ENCODE measurements at places on chromosomes 11 and 22. TPM values are rescaled to one million over a fixed set of nuclear protein-coding genes. Genes with fewer than 3 reads are reported as not detected.

Gene IGLL1
- total RNA-seq: not detected

Gene PPP6R3
- 90.0 TPM for total RNA-seq

Gene OVOL1
- total RNA-seq: not detected

Gene PRG3
- not detected for total RNA-seq

Gene APOL5
- total RNA-seq: not detected

Gene PIH1D2
- 1.1 TPM for total RNA-seq

Gene SSH3
- total RNA-seq: 5.9 TPM

Gene ANGPTL5
- not detected for total RNA-seq

Gene ASPHD2
- 3.5 TPM for total RNA-seq

Gene OR51F1
- total RNA-seq: not detected

Gene SCUBE2
- 2.6 TPM for total RNA-seq

Gene RIMBP3C
- total RNA-seq: 0.16 TPM

Gene LARGE2
- total RNA-seq: 0.16 TPM

Gene AGBL2
- 1.5 TPM for total RNA-seq

Gene INS
- total RNA-seq: not detected

Gene LRRC4C
- not detected for total RNA-seq

Gene ELMOD1
- total RNA-seq: 0.77 TPM

Gene RCOR2
- 0.80 TPM for total RNA-seq

Gene TMEM121B
- total RNA-seq: 0.53 TPM

Gene HBG2
- 1.4 TPM for total RNA-seq

Gene YAP1
- total RNA-seq: 29.9 TPM

Gene CTSW
- 0.29 TPM for total RNA-seq

Gene THY1
- 0.88 TPM for total RNA-seq

Gene ISX
- not detected for total RNA-seq

Gene RTN4R
- 7.2 TPM for total RNA-seq

Gene MMP12
- total RNA-seq: not detected

Gene TMPRSS4
- not detected for total RNA-seq

Gene VSIG10L2
- total RNA-seq: not detected

Gene ART1
- total RNA-seq: not detected

Gene RAB3IL1
- 6.8 TPM for total RNA-seq

Gene TMEM132A
- total RNA-seq: 35.0 TPM

Gene PMM1
- total RNA-seq: 8.2 TPM

Gene ZP1
- total RNA-seq: not detected

Gene OR5B21
- total RNA-seq: not detected

Gene CSF2RB
- not detected for total RNA-seq

Gene SYCE3
- total RNA-seq: not detected

Gene WNT11
- total RNA-seq: 0.08 TPM

Gene DNAJB7
- not detected for total RNA-seq

Gene RFPL3
- not detected for total RNA-seq

Gene SPI1
- not detected for total RNA-seq

Gene POU2AF2
- not detected for total RNA-seq

Gene TYR
- 1,340 TPM for total RNA-seq

Gene MMP27
- total RNA-seq: not detected

Gene PHF21B
- total RNA-seq: 4.2 TPM

Gene PIWIL4
- 0.16 TPM for total RNA-seq

Gene LMNTD2
- total RNA-seq: 1.8 TPM

Gene OR2AG1
- total RNA-seq: not detected

Gene OR4S2
- not detected for total RNA-seq

Gene CWF19L2
- total RNA-seq: 9.0 TPM

Gene SMTNL1
- not detected for total RNA-seq
